Islet precursor cell (in vitro differentiated cells): ENCODE measurements at places on chromosomes 4 and X.

DNA sequence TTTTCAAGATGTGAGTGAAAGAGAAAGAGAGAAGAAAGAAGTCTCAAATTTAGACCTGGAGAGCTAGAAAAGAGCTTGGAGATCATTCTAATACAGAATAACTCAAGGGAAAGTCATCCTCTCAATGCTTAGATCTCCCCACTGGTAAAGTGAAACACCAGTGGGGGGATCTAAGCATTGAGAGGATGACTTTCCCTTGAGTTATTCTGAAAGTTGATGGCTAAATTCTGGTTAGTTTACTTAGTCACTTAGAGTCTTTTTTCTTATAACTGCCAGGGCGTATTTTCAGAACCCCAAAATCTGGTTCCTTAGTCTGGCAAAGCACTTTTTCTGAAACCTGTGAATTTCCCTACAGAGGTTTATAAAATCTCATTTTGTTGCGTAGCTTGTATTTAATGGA, 198.6 kb downstream of the ARHGAP24 start:
- no peak for DNase-seq

- no peak for DNase-seq
Measured at GRCh38 chr4:27442146-27442545, 581.5 kb downstream of the STIM2 start.

DNA sequence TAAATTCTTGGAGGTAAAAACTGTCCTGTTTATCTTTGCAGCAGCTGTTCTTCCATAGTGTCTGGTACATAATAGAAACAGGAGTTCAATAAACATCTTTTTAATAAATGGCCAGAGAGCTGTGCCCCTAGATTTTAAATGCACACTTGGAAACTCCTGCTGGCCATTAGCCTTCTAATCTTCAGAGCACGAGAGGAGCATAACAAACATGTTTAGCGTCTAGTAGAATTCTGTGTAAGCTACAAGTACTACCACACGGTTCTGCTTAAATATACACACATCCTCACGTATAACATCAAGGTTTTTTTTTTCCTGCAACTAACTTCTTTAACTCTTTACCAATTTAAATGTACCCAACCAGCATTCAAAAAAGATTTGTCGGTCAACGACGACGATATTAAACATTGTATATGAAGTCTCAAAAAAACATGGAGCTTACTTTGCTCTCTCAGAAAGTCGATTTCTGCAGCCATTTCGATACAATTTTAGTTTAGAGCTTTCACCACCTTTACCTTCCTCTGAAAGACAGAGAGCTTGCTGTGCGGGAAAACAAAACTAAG, 628 bp downstream of the SCLT1 start:
- no peak for DNase-seq

- DNase-seq, result no peak
Measured at GRCh38 chr4:85807247-85807950, 332.4 kb downstream of the ARHGAP24 start.

DNA sequence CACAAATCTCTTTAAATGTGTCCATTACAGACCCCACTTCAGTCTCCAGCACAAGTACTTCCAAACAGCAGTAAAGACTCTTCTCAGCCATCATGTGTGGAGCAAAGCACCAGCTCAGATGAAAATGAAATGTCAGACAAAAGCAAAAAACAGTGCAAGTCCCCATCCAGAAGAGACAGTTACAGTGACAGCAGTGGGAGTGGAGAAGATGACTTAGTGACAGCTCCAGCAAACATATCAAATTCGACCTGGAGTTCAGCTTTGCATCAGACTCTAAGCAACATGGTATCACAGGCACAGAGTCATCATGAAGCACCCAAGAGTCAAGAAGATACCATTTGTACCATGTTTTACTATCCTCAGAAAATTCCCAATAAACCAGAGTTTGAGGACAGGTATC, 78.0 kb downstream of the SLC10A6 start:
- no peak for DNase-seq

- peak; percentile 62 for DNase-seq
Measured at GRCh38 chrX:13938051-13938828, 91.5 kb downstream of the GEMIN8 start.

- no peak for DNase-seq
Measured at GRCh38 chrX:1466971-1467561, 14.4 kb upstream of the ASMTL start.
